Fibroblast of skin of scalp (primary cell): ENCODE measurements at places on chromosomes 6 and 20.

DNA sequence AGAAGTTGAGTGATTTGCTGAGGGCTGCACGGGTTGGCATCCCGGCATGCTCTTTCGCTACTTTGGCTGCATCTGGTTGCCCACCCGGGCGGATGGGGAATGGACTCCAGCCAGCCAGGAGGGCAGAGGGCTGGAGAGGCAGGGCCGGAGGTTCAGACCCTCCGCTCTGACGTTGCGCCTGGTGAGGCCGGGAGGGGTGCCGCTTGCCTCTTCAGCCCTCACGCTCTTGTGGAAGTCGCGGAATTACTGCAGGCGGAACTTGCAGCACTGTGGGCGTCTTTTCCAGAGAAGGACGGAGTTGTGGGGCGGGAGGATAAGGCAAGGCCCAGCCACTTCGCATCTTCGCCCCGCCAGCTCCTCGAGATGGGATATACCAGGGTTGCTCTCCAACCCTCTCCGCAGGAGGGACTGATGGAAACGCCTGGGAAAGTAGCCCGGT is 656 bp downstream of the RTEL1 start:
- no peak for DNase-seq

DNA sequence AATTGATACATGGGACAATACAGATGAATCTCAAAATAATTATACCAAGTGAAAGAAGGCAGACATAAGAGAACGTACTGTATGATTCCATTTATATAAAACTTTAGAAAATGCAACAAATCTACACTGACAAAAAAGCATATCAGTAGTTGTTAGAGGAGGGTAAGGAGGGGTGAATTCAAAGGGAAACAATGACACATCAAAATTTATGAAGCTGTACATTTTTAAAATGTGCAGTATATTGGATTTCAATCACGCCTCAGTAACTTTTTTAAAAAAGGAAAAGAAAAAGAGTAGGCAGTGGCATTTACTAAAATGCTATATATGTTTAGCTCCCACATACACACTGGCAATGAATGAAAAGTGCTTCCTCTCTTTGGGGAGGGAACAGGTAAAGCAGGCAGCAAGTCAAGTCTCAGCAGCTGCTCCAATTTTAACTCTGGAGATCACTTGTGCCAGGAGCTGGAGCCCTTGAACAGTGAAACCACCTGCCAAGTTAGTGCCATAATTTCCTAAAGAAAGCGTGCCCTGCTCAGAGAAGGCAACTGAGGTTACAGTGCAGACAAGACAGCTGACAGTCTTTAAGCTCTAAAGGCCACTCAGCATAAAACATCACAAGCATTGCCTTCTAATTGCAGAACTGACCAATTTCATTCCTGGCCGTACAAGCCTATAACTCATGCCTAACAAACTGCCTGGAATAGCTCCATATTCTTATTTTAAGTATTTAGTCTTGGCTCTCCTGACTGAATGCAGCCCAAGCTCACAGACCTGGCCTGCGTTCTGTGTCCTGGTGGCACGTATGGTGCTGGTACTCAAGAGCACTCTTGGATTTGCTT is 10.9 kb downstream of the FKBP1A start:
- no peak for DNase-seq

GRCh38 chr20:1331101-1331500 is 2.2 kb upstream of the SDCBP2 start:
- no peak for DNase-seq

GRCh38 chr6:76609160-76609559 is 536.7 kb upstream of the IMPG1 start:
- no peak for DNase-seq

DNA sequence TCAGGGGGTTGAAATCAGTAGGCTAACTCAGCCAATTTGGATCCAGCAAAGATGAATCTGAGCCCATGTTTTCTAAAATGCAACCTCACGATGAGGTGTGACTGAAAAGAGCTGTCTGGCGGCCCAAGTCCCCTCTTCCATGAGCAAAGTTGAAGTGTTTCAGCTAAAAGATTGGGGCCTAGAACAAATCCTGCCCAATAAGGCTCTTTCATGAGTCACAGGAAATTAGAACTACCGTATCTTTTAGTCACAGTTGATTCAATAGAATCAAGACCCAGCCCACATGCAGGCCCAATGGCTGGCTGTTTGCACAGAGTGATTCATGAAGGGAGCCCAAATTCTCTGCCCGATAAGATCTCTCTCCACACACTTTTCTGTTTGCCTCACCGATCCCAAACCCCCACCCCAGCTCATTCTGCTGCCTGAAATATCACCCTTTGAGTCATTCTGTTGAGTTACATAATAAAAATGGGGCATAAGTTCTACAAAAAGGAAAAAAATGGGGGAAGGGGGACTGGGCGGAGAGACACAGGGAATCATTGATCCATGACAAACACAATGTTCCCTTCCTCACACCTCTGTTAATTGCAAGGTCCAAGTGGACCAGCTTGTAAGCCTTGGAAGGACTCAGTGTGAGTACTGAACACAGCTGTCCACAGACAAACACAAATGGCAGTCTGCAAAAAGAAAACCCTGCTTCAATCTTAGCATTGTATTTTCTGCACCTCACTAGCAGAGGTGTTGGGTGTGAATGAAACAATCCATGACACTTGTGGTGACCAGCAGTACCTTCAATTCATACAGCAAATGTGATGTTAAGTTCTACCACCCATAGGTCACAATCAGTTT is 13.8 kb downstream of the FOXQ1 start:
- DNase-seq: peak; percentile 63

DNA sequence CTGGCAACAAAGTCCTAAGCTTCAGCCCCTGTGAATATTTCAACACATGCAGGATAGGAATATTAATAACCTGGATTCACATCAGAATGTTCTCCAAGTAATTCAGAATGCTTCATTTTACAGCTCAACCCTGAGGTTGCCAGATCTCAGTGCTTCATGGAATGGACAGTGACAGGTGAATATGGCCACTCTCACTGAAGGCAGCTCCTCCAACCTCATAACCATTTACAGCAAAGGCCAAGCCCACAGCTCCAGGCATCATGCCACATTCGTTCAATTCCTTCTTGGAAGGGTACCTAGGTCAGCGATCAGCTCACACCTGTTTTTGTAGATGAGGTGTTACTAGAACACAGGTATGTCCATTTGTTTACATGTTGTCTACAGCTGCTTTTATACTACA is 17.1 kb downstream of the CLIC5 start:
- DNase-seq: no peak

DNA sequence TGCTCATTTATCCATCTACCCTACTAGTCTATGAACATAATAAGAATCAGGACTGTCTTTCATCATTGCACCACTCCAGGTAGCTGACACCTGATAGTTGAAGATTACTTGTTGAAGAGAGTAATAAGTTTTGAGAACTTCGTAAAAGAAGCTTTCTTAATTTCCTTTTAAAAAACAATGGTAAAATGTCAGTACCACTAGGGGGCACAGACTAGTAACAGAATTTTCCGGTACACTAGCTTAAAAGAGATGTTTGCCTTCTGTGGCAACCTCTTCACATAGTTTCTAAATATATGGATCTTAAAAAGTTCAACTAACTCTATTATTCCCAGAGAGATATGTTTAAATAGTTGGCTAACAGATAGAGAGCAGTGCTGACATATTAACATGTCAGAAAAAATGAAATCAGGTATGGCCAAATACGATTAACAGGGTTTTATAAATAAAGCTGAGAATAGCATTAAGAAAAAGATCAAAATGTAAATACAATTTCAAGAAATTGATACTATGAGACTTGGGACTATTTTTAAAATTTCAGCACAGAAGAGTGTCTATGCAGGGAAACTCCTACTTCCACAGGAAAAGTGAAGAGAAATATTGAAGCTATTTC is 5.4 kb upstream of the KCNQ5 start:
- peak; percentile 53 for DNase-seq

GRCh38 chr6:53598265-53598907 is 53.5 kb upstream of the GCLC start:
- DNase-seq: no peak

DNA sequence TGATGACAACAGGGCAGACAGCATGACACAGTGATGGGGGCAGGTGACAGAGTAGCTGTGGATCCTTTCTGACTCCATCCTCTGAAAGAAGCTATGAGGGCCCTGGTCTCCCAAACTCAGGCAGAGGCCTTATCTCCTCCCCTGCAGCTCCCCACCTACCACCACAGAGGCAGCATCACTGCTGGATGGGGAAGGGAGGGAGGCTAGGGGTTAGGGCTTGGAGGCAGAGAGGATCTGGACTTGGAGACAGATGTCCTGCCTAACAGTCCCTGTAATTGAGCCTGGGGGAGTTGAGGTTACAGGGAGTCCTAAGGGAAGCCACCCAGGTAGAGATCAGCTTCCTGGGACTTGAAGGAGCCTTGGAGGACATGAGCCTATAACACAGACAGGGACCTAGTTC is 37.9 kb downstream of the FAM110A start:
- no peak for DNase-seq

- no peak for DNase-seq
These were observed 31.3 kb downstream of the RAB22A start for GRCh38 chr20:58340853-58341252.

DNA sequence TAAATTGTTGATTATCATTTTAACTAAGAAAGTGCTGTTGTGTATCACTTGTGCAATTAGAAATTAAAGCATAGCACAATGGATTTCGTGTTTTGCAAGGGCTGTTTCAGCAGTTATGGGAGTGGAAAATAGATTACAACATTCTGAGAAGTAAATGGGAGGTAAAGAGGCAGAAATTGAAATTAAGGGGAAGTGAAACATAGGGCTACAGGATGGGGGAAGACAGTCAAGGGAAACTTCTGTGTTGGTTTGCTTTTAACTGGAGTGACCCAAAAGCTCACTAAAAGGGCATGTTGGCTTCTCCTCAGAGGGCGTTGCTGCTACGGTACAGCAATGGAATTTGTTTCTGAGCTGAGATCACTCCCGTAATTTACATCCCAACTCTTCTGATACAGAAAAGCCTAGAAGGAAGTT is 147.5 kb downstream of the BCAS1 start:
- DNase-seq: no peak

GRCh38 chr6:130900913-130901312 is 73.7 kb downstream of the SMLR1 start:
- DNase-seq: peak; percentile 65

DNA sequence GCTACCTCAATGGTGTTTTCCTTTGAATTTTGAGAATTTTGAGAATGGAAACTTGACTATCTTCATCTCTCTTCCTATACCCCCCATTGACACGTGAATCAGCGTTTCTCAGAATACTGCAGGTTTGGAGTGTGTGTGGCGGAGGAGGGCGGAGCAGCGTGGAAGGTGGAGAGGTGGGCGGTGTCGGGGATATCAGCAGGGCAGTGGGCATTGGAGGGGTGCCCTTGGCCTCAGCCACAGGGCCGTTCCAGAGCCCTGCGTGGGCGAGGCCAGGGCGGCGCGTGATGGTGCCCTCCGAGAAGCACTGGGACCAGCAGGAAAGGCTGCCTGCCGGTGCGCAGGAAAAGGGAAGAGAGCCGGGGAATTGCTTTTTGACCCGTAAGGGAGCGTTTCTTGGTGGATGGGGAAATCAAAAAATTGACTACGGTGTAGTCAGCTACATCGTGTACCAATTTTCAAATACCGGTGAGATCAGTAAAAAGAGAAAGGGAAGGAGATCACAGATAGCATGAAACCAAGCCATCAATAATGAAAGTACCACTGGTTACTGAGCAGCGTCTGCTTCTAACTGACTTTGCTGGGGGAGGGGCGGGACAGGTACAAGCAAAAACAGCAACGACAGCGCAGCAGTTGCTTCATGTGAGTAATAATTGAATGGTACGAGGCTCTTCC is 82.7 kb upstream of the DUSP22 start:
- no peak for DNase-seq
